ENCODE measurements at places on chromosomes 11 and 22.
A peak's percentile ranks its signal among the peaks of the same experiment; 100 is the strongest.

DNA sequence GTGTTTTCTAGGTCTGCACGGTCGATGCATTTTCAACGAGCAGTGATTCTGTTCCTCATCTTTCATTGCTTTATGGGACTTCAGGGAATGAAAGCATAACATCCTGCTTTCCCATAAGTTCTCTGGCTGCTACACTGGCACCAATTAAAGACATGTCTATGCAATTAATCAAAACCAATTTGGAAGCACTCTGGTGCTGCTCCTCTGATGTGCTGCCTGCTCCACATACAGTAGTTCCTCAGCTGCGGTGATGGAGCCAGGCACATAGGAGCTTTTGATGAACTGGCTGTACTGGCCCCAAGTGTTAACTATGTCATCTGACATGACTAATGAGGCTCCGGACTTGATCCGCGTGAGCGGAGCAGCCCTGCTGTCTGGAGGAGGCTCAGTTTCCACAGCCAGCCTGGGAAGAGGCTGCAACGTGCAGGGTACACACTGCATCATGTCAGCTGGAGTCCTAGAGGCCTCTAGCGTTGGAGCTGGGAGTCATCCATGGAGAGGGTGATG, 29.8 kb downstream of the GVQW3 start:
- no peak for DNase-seq

GRCh38 chr11:126140926-126141280, 70.5 kb downstream of the RPUSD4 start:
- peak; percentile 57 for DNase-seq

DNA sequence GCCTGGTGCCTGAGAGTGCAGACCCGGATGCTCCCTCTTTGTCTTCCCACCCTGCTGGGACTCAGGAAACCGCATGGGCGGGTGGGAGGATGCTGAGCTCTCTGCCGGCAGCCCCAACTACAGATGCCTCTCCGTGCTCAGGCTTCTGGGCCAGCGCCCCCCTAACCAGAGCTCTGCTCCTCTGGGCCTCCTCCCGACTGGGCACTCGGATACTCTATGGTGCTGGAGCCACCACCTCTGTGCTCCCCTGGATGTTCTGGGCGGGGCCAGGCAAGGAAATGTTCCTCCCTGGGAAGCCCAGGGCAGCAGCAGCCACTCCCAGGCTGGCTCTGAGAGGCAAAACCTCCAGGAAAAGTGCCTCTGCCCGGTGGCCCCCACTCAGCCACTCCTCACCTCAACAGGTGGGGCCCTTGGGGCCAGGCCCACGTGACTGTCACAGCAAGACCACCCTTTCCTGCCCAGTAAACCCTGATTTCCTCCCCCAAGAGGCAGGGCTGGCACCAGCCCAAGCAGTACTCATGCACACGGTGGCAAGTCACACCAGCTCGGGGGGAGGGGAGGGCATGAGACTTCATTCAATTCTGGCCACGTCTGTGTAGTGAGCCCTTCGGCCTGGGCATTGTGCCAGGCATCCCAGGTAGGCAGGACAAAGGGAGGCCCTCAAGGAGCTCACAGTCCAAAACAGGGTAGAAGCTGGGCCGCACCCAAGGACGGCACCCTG, 54.7 kb upstream of the TCF20 start:
- DNase-seq: no peak

DNA sequence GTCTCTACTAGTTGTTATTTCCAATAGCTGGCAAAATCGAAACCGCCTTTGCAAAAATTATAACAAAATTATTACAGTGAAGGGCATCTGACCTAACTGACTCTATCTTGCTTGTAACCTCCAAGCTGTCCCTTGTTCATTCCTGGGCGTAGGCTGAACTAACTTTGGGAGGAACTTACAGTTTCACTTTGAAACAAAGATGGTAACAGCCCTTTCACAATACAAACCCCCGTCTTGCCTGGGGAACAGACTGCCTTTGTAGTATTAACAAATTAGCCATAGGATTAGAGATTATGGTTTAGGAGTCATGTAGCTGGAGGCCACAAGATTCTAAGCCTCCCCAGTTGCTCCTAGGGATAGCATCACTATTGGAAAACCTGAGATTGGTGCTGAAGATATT, 131.6 kb upstream of the HSD17B12 start:
- no peak for DNase-seq

- DNase-seq: no peak
Measured at GRCh38 chr11:1150116-1150515, 7.6 kb upstream of the MUC5AC start.

GRCh38 chr22:38956551-38956950, 858 bp upstream of the APOBEC3A start:
- DNase-seq: no peak

DNA sequence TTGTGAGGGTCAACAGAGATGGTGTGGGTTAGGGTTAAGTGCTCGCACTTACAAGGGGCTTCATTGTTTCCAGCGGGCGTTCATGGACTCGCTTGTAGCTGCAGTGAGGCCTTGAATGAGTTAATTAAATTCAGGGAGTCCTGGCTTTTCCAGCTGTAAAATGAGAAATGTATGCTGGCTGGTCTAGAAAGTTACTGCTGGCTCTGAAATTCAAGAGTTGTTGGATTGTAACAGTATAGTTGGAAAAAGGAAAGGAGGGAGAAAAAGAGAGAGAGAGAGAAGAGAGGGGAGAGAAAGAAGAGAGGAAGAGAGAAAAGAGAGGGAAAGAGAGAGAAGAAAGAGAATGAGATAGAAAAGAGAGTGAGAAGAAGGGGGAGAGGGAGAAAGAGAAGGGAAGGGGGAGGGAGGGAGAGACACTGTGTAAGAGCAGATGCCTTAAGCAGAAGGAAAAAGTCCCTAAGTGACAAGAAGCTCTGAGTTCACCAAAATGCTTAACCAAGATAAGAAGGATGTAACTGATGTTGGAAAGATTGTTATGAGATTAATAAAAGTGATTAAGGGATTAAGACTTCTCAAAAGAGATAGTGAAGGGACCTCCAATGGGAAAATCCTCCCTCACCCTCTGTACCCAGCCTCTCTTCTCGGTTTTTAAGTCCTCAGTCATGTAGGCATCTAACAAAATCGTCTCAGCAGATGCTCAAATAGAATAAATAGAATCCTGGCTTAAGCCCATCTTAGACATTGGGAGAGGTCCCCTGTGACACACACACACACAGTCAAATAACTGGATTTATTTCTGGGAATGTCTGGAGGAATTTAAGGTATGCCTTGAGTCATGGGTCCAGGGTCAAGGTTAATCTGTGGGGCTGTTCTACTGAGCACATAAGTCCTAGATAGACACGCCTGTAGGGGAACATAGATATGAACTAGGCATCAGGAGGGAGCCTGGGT, 477.9 kb downstream of the MIAT start:
- peak; percentile 75 for DNase-seq

- DNase-seq: peak; percentile 44
Measured at GRCh38 chr22:43151251-43152002, at the start of gene TSPO. Gene TSPO, plus strand, starts transcription at chr22:43151559. Its CDS starts 7,680 bp downstream, at chr22:43159239.

- DNase-seq: no peak
Measured at GRCh38 chr11:86066657-86067008, 2.3 kb downstream of the PICALM start.

DNA sequence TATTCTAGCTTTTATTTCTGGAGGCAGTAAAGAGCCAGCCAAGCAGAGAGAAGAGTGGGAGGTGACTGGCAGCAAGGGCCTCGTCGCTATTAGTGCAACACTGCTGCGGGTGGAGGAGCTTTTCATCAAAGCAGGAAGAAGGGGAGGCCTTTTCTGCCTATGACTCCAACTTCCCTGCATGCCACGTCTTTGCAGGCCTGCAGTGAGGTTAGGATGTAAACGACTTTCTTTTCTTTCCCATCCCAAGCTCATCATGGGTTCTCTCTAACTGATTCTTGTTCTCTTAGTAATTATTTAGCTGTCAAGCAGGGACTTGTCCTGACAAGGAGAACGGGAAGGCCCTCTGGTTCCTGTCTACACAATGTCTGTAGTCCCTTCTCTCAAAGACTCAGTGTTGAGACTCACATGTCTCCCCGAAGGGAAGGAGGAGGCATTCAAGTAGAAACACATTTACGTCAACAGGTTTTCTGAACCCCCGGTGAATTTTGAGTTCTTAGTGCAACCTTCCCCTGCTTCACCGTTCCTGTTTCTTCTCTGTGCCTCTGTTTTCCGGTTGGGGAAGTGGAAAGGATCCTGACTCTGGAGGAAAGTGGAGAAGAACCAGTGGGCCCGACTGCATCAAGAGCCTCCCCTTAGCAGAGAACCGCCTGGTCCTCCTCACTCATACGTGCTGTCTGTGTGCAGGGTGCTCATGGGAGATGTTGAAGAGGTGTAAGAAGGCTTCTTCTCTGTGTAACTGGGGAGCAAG, 56.9 kb downstream of the PACS1 start:
- DNase-seq: peak; percentile 83

DNA sequence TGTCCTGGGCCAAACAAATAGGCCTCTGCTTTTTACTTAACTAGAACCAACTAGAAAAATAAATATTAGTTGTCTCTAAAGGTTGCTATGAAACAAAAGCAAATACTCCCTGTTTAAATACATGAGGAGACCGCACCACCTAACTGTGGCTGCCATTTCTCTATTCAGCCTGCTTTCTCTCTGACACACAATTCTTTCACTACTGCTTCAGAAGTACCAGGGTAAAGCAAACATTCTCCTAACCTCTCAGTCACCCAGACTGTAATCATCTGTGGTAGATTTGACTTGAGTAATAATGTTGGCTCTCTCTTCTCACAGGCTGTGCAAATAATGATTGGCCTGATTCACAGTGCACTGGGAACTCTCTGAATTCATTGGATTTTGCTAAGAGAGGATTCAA, 41.0 kb upstream of the MS4A8 start:
- no peak for DNase-seq

GRCh38 chr11:71485063-71485399, 32.0 kb downstream of the NADSYN1 start:
- DNase-seq: no peak

- no peak for DNase-seq
Measured at GRCh38 chr11:77444261-77444660, 29.6 kb downstream of the PAK1 start.

DNA sequence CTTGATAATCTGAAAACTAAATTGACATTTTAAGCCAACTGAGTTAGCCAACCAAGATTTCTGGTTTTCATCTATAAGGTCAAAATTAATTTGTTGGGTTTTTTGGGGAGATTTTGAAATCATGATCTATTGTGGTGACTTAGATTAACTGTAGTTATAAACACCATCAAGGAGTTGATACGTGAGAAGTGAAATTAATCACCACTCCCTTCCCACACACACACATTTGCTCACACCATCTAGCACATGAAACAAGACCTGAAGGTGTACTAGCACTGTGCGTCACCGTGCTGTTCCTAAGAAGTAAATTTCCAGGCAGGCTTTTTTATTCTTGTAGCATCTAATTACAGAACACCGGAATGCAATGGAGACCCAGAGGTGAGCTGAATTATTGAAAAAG, 2.1 kb downstream of the OR5B21 start:
- no peak for DNase-seq

Data from fibroblast of pulmonary artery (primary cell).